ENCODE measurements at places on chromosomes 13 and 19.

DNA sequence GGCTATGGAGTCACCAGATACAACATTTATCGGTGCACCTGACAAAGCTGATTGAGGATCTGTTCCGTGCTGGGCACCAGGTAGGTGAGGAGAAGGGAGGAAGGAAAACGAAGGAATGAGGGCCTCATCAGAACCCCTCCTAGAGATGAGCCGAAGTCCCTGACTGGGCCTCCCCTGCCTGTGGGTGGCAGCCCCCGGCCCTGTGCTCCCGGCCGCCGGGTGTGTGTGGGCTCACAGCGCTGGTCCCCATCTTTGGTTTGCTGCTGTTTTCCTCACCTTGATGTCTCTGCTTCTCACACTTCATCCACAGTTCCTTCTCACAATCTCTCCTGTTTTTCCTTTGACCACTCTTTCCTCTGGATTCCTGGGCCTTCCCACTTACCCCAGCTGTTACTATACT is 32.8 kb downstream of the TMED1 start:
- DNase-seq = no peak

DNA sequence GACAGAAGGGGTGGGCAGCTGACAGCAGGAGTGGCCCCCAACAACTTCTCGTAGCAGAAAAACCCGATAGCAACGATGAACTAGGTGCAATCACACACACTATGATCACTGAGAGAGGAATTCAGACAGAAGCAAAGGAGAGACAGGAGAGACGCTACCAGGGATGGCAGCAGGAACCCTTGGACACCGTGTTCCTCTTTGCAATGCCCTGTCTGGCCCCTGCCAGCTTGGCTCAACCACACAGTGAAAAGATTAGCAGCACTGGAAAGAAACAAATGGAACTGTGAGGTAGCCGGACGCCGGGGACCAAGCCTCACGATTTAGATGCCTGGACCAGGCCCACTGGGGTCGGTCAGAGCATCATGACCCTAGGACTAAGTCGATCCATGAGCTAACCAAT is 23.6 kb downstream of the DCAF15 start:
- DNase-seq = no peak

GRCh38 chr19:19487950-19488874 is 27.1 kb downstream of the TSSK6 start:
- DNase-seq = no peak

DNA sequence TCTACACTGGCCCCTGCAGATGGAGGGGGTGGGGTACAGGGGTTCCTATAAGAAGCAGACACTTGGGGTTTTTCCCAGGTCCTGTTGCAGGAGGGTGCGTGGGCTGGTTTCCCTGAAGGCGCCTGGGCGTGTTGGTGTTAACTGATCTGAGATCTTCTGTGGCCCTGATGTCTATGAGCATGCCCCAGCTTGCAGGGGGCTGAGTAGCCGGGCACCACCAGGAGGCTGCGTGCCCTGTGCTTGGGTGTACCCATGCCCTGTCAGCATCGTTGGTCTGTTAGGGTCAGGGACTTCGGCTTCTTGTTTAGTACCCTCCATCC is 45.3 kb downstream of the CAPN12 start:
- DNase-seq = no peak

- no peak for DNase-seq
Measured at GRCh38 chr19:13825489-13826441, 30.5 kb downstream of the ZSWIM4 start.

Data from CD14-positive monocyte (primary cell).